NCI-H1436 (cell line): ENCODE measurements at places on chromosomes 7 and 10.

DNA sequence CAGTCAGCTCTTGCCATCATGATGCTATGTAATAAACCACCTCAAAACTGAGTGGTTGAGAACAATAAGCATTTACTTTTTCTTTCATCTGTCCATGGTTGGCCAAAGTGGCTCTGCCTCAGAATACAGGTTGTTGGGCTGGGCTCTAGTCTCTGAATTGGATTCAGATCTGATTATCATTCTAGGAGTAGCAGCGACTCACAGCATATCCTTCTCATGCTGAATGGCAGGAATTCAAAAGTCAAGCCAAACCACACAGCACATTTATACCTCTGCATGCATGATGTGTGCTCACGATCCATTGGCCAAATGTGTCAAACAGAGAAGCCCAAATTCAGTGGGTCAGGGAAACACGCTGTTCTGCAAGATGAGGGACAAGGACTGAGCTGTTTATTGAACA lies 13.6 kb upstream of the GALNT11 start:
- no peak for DNase-seq

DNA sequence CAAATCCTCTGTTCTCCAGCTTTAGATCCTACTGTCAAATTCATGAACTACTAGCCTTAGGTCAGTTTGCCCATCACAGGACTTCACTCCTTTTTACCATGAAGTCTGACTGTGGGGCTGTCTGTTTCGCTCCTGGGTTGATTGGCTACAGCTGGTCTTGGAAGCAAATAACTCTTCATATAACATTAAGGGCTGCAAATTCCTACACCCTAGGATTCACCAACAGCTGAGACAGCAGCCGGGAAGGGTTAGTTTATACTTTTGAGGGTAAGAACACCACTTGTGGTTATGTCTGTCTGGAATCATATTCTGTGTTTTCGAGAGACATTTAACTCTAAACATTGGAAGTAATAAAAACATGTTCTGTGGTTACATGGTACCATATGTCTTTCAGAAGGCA lies 55.9 kb upstream of the KIAA1217 start:
- DNase-seq: no peak

DNA sequence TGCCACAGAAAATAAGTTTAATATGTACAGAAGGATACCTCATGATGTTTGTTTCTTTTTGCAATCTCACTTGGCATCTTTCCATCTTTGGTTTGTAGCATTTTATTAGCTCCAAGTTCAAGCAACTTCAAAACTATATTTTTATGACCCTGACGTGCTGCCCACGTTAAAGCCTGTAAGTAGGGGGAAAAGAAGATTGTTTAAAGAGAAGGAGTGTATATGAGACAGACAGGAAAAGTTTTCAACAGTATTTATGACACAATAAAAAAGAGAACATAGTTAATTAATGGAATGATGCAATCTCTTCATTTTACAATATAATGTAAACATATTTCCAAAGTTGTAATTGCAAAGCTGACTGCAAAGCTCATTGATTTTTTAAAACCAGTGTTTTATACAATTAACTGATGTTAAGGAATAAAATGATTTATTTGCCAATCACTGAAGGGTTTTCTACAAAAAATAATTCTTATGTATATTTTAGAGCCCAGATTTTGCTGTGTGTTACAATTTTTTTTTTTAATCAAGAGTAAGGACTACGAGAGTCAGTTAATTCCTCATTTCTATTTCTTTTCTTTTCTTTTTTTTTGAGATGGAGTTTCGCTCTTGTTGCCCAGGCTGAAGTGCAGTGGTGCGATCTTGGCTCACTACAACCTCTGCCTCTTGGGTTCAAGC lies 42.5 kb downstream of the ASZ1 start:
- DNase-seq: no peak

- no peak for DNase-seq
Measured at GRCh38 chr10:5595591-5595990, 70.8 kb downstream of the ASB13 start.

DNA sequence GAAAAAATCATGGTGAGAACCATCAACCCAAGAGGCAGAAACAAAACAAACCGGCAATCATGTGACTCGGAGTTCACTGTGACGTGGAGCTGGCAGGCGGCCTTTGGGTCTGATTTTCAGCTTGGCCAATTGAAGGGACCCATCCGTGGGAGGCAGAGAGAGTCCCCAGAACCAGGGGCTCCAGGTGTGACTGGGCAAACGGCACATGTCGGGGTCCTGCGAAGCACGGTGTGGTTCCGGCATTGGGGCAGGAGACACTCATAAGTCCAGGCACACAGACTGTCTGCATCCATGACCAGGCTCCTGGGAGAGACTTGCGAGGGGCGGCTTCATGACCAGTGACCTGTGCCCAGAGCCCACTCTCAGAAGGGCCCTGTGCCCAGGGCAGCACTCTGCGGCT lies 12.6 kb upstream of the CNPY1 start:
- no peak for DNase-seq

DNA sequence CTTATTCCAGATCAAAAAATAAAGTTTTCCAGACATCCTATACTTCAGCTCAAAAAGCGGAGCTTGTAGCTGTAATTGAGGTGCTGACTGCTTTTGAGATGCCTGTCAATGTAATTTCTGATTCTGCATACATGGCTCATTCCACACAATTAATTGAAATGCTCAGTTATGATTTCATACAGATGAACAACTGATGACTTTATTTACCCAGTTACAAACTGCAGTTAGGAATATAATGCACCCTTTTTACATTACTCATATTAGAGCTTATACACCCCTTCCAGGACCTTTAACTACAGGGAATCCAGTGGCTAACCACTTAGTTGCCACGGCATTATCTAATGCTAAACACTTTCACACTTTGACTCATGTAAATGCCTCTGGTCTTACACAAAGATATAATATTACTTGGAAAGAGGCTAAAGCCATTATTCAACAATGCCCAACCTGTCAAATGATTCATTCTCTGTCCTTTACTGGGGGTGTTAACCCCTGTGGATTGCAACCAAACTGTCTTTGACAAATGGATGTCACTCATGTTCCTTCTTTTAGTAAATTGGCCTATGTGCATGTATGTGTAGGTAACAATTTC lies 147.3 kb downstream of the ZNF33B start:
- no peak for DNase-seq

DNA sequence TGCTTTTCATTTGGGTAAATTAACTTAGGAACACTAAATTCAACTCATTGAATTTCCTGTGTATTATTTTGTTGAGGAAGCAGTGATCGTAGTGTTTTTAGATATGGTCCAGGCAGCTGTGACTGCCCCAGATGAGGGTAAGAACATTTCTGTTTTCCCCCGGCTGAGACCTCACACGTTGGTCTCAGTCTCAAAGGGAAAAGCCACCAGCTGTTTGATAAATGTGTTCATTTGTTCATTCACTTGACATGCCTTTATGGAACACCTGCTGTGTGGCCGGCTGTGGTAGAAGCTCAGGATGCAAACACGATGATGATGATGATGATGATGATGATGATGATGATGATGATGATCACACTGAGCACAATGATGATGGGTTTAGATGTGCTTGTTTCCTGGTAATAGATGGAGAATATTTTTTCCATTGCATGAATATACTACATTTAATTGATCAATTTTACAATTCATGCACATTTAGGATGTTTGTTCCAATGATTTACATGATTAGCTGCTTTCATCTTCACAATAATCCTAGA lies 125.6 kb upstream of the ZNF32 start:
- DNase-seq: no peak

DNA sequence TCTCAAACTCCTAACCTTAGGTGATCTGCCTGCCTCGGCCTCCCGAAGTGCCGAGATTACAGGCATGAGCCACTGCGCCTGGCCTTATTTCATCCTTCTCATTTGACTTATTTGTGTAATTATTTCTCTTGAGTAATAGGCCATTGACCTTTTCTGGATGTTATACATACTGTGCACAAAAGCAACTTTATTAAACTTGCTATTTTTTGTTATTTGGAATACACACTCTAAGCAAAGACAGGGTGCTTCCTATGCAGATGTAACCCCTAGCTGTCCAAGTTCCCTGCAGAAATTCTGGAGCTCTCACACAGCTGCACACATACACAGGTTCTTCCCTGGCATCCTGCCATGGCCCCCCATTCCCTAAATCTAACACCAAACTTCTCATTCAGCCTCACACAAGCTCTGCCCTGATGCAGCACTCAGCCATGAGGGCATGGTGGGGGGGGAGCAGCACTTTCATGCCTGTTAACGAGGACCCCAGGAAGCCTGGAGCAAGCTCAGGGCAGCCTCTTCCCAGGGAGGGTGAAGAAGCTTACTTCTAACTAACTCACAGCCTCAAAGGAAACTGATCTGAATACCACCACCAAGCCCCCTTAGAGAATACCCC lies 33.2 kb downstream of the SH3PXD2A start:
- DNase-seq: no peak

- no peak for DNase-seq
Measured at GRCh38 chr7:32257621-32258020, 187.4 kb upstream of the PDE1C start.

DNA sequence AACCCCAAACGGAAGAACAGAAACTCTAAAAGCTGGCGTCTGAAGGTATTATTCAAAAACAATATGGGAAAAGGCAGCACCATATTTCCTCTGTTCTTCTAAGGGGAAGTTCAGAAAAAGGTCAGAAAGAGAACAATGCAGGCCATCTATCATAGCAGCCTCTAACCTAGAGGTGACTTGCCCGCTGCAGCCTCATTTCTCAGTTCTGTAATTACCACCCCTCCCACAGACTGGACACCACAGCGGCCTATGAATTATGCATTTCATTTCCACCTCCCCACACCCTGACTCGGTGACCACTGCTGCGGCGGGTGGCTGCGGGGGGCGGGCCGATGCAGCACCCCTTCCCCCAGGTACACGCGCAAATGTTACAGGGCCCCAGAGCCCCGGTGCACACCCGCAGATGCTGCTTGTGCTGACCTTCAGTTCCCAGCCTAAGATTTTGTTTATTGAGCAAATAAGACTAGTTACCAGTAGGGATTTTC lies 125.5 kb downstream of the CLEC2L start:
- DNase-seq: no peak

- DNase-seq: no peak
Measured at GRCh38 chr10:93837822-93838221, 56.0 kb upstream of the SLC35G1 start.

DNA sequence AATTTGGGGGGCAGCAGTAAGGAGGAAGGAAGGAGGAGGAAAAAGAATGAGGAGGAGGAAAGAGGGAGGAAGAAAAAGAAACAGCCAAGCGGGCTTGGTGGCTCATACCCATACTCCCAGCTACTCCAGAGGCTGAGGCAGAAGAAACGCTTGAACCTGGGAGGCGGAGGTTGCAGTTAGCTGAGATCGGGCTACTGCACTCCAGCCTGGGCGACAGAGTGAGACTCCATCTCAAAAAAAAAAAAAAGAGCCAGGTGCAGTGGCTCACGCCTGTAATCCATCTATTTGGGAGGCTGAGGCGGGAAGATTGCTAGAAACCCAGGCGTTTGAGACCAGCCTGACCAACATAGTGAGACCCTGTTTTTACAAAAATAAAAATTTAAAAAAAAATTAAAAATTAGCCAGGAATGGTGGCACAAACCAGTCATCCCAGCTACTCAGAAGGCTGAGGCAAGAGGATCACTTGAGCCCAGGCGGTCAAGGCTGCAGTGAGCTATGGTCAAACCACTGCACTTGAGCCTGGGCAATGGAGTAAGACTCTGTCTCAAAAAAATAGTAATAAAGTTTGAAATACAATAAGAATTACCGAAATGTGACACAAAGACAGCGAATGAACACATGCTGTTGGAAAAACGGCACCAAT lies 14.1 kb upstream of the CRCP start:
- no peak for DNase-seq

GRCh38 chr10:593901-594457 lies 95.5 kb downstream of the DIP2C start:
- DNase-seq: no peak

GRCh38 chr10:58836991-58837575 lies 324.4 kb downstream of the BICC1 start:
- no peak for DNase-seq

DNA sequence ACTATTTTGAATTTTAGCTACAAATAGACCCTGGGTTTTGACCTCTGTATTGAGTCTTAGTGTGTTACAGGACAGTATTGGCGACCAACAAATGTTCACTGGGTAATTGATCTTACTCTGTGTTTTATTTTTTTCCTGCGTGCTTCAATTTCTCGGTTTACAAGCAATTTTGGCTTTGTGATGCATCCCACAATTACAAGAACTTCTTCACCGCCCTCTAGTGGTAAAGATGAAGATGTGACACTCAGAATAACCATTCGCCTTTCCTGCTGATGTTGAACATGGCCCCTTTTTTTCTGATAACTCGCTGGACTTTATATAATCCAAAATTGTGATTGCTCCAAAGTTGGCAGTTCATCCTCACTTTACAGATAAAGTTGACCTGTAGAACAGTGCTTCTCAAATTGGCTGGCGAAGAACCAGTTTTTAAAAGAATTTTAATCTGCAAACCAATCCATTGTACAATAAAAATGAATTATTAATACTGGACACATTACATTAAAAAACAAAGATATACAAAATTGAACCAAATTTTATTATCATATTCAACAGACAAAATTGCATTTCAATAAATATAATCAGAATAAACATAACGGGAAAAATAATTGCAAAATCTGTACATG lies 20.2 kb upstream of the SMC3 start:
- peak; percentile 60 for DNase-seq

GRCh38 chr10:18681366-18681765 lies 22.1 kb downstream of the ARL5B start:
- no peak for DNase-seq

- DNase-seq: no peak
Measured at GRCh38 chr10:99489271-99489670, 43.5 kb upstream of the NKX2-3 start.

- DNase-seq: no peak
Measured at GRCh38 chr7:157392256-157393037, 55.6 kb downstream of the DNAJB6 start.

- no peak for DNase-seq
Measured at GRCh38 chr10:12022580-12023257, 19.9 kb downstream of the UPF2 start.

GRCh38 chr10:9733766-9734165 lies 1283.9 kb upstream of the CELF2 start:
- DNase-seq: no peak

DNA sequence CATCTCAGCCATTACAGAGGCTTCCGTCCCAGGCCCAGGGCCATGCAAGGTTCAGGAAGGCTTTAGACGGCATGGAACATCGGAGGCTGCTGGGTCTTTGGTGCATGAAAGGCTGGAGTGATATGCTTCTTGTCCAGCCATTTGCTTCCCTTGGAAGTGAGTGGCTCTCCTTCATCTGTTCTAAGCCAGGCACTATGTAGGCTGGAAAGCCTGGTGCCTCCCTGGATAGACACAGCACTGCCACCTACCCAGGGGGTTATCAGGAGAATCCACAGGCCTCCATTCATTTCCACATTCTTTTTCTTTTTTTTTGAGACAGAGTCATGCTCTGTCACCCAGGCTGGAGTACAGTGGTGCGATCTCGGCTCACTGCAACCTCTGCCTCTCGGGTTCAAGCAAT lies 31.6 kb upstream of the USP6NL start:
- DNase-seq: no peak
